LHCN-M2 (cell line): ENCODE measurements at places on chromosomes 4 and X.

- no peak for DNase-seq
Measured at GRCh38 chrX:151988706-151989299, 14.3 kb upstream of the GABRE start.

GRCh38 chr4:11428231-11428898, at the start of gene HS3ST1:
Gene HS3ST1, minus strand, starts transcription at chr4:11428894. Its CDS starts 28,889 bp downstream, at chr4:11400005.
- no peak for DNase-seq

DNA sequence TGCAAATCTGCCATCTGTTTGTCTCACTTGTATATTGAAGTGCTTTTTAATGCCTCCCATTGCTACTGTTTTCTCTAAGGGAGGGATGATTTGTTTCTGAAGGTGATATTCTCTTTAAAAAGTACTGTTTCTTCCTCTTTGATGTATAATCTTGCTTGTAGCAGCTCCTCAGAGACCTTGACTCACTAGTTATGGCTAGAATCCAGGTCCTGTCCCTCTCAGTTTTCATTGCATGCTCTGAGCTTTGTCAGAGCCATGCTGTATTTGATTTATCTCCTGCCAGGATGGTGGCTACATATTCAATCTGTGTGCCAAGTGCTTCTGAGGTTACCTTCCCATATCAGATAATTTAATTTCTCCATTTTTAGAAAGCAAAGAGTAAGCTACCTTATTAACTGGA, 56.0 kb downstream of the GLUD2 start:
- DNase-seq: no peak

DNA sequence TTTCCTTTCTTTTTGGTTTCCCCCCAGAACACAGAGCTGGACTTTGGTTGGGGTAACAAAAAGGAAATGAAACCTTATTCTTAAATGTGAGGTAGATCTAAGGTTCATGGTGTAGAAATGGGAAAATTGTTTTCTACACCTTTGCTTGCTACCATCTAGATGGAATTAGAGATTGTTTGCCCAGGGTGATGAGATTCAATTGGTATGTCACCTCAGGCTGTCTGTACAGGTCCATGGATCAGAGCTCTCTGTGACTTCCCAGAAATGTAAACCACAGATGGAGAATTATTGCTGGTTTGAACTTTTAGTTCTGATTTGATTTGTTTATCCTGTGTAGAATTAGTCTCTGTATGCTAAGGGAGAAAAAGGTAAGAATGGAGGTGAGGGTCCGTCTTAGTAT, 146.7 kb downstream of the PCDH7 start:
- DNase-seq: no peak

GRCh38 chr4:62909238-62909637, 1500.0 kb downstream of the TECRL start:
- no peak for DNase-seq
